ENCODE measurements at places on chromosomes 5 and 9.

DNA sequence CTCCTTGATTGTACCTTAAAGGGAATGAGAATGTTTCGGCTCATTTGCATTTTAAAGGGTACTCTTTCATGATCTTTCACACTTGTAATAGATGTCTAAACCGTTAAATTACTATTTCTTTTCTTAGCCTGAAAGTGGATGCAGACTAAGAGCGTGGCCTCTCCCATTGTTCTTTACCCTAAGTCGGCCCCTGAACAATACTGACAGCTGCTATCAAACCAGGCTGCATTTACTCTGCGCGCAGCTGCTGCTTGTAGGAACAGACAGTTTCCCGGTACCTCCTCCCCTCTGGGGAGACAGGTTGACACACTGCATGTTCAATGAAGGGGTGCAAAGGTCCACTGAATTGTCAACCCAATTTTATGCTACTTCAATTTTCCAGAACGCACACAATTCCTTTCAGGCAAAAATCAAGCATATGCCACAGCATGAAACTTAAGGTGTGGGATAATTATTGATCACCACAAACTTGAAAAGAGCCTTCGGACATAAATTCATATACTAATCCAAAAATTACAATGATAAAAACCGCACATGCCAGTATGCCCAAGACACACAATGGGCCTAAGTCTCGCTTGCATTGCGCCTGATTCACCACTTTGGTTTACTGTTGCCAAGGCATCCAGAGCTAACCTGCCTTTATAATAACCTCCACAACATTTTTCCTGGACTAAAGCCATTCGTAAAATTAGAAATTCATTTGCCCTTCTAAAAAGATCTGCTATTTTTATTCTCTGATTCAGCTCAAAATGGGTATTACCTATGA is 39.7 kb downstream of the TLE1 start:
- no peak for DNase-seq

GRCh38 chr5:38994324-38994927 is 79.8 kb downstream of the RICTOR start:
- DNase-seq, result peak; percentile 86

DNA sequence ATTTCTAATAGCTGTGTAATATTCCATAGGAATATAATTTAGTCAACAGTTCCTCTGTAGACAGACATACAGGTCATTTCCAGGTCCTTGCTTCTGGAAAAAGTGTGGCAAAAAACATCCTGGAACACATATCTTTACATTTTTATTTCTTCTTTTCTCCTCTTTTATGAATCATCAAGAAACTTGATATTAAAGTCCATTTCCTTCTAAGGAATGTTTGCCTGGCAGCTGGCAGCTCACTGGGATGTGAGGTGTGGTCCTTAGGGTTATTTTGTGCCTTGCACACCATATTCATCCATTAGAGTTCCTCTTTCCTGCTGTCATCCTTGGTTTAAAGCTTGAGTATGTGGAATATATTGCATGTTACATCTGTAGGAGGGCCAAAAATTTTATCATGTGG is 122.0 kb downstream of the GALNT10 start:
- DNase-seq, result no peak

DNA sequence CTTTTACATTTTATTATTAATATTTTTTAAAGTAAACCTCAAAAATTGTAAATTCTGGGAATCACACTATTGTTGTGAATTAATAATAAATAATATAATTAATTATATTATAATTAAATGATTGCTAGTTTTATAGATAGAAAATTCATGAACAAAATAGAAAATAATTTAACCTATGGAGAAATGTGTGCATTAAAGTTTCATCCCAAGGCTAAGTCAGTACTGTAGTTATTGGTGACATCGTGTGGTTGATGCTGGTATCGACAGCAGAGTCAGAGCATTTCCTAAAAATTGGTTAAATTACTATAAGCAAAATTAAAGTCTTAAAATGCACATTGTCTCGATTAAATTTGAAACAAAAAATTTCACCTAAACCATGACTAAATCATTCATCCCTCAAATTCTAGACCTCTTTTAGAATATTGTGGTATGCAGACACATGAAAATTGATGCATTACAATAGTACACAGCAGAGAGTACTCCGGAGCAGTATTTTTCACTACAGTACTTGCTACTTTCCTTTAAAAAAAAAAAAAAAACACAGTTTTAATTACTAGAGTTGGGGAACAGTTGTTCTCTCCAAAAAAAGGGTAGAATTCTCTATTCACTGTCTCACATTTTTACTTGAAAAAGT is 73.9 kb downstream of the RORB start:
- DNase-seq, result peak; percentile 62

DNA sequence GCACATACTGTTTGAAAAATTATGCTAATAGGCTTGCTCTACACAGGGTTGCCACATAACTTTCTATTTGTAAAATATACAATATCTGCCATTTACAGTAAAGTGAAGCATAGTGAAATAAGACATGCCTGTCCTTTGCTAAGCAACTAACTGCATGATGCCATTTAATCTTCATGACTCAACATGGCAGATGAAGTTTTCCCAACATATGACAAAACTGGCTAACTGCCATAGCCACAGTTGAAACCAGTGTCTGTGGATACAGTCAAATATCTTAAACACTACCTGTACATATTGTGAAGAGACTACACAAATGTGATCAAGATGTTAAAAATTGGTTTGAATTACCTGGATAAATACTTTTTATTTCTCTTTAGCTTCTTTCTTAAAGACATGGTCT is 3.1 kb upstream of the DMAC1 start:
- peak; percentile 6 for DNase-seq

GRCh38 chr9:35675732-35676392 is 2.1 kb downstream of the CA9 start:
- DNase-seq, result peak; percentile 40

- DNase-seq, result no peak
Measured at GRCh38 chr9:34034698-34035065, 14.0 kb downstream of the UBAP2 start.

Measured in hematopoietic multipotent progenitor cell treated with erythropoietin and hydrocortisone succinate and interleukin-3 and kit ligand, for 6 days (in vitro differentiated cells).